D721Med (cell line): ENCODE measurements at places on chromosomes 11 and 22.

DNA sequence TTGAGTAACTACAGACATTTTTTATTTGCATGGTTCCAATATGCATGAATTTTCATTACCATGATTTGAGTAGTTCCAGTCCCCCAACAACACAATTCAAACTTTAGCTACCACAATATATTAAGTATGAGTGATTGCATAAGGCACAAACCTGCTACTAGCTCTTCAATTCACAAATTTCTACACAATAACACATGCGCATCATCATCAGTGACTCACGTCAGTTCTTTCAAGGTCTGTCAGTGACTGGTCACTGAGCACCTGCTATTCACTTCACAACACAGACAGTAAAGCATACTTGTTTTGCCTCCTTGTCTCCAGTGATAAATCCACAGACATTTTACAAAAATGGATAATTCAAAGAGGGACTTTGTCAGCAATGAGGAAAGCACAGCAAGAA is 435.1 kb upstream of the CCDC90B start:
- DNase-seq, result no peak

- DNase-seq, result no peak
Observed at GRCh38 chr11:19879307-19880087, 166.9 kb downstream of the NAV2 start.

DNA sequence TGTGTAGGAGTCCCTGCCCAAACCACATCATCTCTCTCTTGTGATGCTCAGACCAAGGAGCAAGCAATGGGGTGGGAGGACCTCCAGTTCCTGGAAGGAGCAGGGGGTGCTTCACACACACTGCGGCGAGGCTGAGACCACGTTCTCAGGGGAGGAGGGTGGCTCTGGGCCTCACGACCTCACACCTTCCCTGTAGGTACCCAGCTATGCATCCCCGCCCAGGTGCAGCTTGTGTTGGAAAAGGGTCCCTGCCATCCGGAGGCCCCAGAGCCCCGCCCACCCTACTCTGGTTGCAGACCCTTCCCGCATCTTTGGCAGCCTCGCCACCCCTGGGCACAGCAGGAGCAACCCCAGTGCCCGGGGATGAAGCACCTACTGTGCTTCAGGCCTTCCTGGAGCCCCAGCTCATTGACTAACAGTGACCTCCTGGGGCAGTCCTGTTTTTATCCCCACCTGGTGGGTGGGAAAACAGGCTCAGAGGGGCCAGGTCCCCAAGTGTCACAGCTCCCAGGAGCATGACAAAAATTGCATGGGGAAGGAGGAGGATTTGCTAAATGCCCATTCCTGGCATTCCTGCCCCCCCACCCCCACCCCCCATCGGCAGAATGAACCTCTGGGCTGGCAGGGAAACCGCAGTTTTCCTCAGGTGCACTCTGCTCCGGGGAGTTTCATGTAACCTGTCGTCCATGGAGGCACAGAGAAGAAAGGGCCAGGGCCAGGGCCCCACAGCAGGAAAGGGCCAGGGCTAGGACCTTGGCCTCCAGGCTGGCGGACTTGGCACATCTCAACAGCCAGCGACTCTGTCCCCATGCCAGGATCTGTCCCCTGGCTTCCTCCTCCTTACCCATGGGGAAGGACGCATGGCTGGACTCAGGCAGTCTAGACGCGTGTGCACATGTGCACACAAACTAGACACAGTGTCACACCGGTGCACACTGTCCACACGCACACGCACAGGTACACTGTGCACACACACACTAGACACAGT is 81.0 kb downstream of the IGLL1 start:
- no peak for DNase-seq

DNA sequence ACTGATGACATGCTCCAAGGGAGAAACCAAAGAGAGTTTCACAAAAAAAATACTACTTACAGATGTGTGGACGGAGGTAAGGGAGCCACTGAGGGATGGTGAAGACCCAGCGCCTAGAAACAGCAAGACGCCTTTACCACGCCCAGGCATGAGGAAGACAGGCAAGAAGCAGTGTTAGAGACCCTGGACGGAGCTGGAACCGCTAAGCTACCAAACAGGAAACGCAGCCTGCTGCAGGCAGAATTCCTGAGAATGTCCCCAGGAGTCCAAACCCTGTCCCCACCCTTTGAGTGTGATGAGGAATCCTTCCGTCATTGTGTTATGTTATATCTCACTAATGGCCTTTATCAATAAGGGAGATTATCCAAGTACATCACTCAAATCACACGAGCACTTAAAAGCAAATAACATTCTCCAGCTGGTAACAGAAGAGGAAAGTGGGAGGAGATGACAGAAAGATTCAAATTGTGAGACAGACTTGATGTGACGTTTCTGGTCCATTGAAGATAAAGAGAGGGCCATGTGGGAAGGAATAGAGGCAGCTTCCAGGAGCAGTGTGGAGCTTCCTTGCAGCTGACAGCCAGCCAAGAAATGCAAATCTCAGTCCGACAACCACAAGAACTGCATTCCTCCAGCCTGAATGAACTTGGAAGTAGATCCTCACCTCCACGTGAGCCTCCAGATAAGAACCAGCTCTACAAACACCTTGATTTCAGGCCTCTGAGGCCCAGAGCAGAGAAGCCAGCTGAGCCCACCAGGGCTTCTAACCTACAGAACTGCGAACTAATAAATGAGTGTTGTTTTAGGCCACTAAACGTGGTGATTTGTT is 19.1 kb downstream of the FAM181B start:
- DNase-seq, result no peak

DNA sequence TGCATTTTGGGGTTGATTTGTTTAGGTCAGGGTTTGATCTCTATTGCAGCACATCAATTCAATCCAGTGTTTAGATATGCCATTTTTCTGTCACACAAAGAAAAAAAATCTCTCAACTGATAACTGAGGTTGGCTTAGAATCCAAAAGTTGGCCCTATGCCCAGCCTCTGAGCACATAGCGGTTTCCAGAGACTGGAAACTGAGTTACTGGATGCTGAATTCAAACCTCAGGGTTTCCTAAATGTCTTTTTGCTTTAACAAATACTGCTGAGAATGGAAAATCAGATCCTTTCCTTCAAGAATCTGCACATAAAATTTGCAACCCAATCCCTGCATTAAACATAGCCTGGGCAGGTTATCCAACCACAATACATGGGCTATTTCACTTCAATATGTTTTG is 4.0 kb downstream of the P4HA3 start:
- DNase-seq, result no peak

DNA sequence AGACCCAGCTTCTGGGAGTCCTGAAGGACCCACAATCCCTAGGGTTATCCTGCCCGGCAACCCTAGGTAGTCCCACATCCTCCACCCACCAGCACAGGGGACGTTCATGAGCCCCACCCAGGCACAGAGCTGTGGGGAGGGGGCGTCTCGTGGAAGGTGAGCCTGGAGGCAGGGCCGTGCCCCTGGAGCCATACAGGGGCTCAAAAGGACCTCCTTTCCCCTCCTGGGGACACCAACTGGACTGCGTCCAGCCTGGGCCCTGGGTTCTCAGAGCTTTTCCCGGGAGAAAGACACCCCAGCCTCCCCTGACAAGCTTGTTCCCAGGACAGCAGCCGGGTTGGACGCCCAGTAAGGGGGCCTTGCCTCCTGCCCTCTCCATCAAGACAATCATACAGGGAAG is 78.4 kb downstream of the BRD1 start:
- no peak for DNase-seq

GRCh38 chr11:110580571-110580970 is 131.7 kb downstream of the ARHGAP20 start:
- no peak for DNase-seq

DNA sequence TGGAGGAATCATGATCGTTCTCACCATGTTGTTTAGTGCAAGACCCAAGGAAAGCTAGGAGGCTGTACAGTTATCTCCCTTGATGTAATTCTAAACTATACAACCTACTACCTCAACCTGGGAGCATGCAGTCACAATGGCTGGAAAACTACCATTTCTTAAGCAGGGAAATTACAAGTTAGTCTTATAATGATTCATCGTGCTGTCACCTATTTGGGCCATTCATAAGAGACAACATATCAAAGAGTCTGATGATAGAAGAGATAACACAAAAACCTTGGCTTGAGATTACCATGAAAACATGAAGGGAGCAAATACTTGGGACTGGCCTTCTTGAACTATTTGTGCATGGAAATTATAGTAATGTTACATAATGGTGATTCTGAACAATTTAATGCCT is 30.5 kb upstream of the BLID start:
- DNase-seq, result no peak

DNA sequence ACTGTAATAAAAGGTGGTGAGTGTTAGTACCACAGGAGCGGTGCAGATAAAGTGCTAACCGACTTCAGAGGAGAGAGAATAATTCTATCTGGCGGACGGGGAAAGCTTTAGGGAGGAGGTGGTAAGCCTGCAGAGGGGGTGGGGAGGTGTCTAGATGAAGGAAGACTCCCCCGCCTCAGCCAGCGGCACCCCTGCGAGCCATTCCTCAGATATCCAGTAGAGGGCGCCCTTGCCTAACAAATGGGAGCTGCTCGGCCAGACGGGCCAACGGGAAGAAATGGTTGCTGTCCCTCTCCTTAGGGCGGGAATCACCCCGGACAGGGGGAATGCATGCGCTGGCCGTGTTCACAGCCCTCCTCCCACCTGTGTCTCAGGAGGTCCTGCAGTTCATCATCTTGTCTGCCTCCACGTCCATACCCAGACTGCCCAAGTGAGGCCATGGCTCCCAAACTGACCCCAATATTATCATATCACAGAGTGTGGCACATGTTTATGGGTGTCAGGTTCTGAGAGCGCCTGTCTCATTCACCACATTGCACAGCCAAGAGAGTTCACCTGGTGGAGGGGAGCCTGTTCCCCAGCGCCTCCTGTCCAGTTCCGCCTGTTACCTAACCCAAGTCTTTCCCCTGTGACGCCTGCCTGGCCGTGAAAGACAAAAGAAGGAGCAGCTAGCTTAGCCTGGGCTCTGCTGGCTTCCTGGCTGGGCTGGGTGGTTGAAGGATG is 85.5 kb downstream of the ST3GAL4 start:
- peak; percentile 90 for DNase-seq

- no peak for DNase-seq
Observed at GRCh38 chr22:23120415-23120899, 21.3 kb downstream of the RSPH14 start.

DNA sequence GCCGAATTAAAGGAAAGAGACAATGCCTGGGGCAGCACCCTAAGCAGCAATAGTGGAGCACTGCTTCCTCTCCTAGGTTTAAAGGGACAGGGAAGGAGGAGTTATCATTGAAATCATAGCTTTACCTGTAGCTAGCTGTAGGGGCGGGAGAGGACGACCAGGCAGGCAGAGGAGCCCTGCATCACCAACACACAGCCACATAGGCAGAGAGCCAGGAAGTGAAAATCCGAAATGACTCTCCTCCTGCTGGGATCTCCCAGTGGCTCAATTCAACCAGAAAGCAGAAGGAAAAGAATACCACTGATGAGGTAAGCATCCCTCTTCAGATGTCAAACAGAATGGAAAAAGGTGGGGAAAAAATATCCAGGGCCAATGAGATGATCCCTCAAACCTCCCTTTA is 20.4 kb downstream of the MRGPRX4 start:
- no peak for DNase-seq

DNA sequence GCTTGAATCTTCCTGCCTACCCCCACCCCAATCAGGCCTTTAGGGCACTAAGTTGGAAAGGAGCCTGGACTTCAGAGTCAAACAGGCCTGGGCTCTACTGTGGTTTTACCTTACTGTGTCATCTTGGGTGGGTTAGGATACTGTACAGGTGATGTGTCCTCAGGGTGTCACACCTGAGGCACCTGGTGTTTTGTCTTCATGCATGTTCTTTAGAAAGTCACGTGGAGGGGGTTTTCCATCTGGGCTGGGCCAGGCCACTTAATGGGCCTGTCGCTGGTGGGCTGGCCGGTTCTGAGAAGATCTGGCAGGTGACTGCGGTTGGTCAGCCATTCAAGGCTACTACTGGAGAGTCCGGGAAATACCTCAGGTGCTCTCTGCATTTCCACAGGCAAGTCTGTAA is 92.6 kb downstream of the SWAP70 start:
- no peak for DNase-seq

DNA sequence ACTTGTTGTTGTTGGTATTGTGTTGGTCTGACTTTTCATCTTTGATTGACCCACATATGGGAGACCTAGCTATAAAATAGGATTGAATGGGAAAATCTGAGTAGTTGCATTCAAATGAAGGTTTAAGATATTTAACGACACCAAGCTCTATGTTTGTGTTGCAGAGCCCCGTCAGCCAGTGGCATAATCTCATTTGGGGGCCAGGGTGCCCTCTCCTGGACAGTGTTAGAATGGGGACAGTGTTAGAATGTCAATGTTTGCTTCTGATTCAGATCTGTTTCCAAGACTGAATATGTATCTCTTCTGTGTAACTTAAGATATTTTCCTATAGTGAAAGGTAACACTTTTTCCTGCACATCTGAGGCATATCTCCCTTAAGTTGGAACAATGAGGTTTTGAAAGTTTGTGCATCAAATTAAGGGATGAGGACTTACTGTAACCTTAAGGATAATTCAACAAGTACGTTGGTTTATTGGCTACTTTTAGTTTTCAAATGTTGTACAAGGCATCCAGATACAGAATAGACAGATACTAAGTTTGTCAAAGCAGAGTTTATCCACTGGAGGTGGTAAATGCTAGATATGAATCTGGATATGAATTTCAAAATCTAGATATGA is 5.3 kb upstream of the OR52M1 start:
- DNase-seq, result no peak

DNA sequence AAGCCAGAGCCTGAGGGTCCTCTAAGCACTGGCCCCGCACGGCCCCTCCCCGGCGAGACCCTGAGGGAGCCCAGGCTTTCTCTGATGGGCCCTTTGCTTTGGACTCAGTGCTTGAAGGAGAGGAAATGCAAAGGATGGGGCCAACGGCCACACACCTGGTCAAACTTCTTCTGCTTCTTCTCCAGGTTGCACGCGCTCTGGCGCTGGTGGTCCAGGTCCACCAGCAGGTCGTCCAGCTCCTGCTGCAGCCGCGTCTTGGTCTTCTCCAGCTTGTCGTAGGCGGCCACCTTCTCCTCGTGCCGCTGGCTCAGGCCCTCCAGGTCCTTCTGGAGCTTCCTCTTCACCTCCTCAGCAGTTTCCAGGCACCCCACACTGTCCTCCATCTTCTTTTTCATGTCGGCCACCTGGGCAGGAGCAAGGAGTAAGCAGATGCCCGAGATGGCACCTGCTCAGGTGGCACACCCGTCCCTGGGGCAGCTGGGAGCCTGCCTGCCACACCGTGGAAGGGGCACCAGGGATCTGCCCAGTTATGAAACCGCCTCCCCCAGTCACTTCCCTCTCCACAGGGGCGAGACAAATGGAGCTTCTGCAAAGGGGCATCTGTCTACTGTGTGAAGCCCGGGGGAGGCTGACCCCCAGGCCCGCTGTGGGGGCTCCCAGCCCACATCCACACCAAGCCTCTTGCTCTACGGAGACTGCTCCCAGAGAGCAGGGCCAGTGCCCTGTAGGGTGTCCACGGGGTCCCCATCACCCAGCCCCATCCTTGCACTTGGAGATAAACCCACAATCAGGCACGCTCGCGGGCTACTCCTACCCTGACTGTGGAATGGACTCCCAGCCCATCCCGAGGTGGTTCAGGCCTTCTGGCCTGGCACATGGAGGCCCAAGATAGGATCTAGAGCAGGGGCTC is 39.2 kb downstream of the APOL1 start:
- no peak for DNase-seq
